ENCODE measurements at places on chromosomes 2 and 18. TPM values are rescaled to one million over a fixed set of nuclear protein-coding genes. Genes with fewer than 3 reads are reported as not detected.

Gene UCN
- 2.8 TPM for polyA plus RNA-seq

Gene NPPC
- not detected for polyA plus RNA-seq

Gene ZEB2
- 20.5 TPM for polyA plus RNA-seq

DNA sequence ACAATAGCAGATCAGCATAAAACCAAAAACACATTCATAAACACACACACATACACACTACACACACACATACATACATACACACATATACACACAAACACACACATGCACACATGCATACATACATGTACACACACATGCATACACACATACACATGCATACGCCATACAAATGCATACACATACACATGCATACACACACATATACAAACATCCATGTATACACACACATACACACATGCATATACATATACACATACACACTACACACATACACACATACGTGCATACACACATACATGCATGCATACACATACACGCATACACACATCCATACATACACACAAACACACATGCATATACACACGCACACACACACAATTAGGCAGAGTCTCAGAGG lies 490.1 kb downstream of the TNS1 start:
- H3K4me3 ChIP-seq: no peak overlapping the region
- H3K36me3 ChIP-seq: no peaks in the 10 kb centered on the region
- H3K27me3 ChIP-seq: no peaks in the 10 kb centered on the region

DNA sequence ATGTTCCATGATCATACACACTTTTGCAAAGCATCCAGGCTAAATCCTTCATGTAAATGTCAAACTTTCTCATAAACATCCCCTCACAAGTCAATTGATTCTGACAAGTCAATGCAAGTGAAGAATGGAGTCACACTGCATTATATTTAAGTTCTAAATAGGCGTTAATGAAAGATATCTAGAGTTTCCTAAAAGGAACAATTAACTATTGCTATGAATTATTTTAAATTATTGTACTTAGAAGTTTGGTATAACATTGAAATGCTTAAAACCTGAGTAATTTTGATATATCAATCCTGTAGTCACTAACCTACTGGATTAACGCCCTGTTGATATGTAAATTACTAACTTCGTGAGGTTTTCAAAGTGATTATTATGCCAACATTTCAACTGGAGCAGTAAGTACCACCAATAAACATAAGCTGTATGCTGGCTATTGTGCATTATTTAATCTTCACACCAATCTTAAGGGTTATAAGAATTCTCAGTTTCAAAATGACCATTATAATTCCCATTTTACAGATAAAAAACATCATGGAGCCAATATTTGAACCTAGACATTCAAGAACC lies 884.3 kb downstream of the ERBB4 start:
- no peaks in the 10 kb centered on the region for H3K4me1 ChIP-seq
- no peak overlapping the region for H3K4me3 ChIP-seq
- no peak for DNase-seq
